Right hindlimb (tissue), 1 donor: ENCODE measurements at places on chromosomes 5 and 9.

DNA sequence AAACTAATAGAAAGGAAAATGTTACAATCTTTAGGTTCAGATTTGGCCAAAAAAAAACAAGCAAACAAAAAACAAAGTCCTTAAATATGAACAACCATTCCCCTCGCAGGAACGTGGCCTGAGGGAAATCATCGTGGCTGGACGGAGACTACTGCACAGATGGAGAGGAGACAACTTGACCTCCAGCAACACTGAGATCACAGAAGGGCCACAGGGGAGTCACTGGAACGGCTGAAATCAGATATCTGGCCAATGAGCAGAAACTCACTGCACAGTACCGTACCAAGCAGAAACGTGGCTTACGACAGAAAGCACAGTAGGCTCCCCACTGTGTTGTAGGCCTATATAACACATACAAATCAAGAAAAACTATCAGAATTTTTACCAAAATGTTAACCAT, 27.7 kb downstream of the CAMSAP1 start:
- DNase-seq = no peak

GRCh38 chr5:160697281-160697680, 154.7 kb downstream of the ATP10B start:
- no peak for DNase-seq

DNA sequence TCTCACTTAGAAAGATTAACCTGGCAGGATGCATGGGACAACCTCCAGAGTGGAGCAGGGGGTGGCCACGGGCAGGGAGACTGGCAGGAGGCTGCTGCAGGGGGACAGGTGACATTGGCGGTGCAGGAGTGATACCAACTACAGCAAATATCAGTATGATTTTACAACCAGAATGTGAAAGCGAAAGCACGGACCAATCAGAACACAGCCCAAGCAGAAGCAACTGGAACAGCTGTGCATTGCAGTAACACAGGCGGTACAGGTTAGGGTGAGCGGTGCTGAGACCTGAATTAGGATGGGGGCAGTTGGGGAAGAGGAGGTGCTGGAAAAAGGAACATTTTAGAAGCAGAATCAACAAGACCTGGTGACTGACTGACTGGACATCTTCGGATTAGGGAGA, 29.3 kb downstream of the POLR1E start:
- DNase-seq = no peak

- DNase-seq = no peak
Measured at GRCh38 chr5:21807953-21808352, 1045.2 kb downstream of the CDH12 start.

GRCh38 chr5:68114378-68115040, 101.0 kb upstream of the PIK3R1 start:
- no peak for DNase-seq
